ENCODE measurements at places on chromosomes 5 and 9.

GRCh38 chr5:85985167-85985566 is 632.6 kb upstream of the COX7C start:
- DNase-seq: no peak

- no peak for DNase-seq
Observed at GRCh38 chr9:34555500-34555899, 32.7 kb upstream of the ENHO start.

DNA sequence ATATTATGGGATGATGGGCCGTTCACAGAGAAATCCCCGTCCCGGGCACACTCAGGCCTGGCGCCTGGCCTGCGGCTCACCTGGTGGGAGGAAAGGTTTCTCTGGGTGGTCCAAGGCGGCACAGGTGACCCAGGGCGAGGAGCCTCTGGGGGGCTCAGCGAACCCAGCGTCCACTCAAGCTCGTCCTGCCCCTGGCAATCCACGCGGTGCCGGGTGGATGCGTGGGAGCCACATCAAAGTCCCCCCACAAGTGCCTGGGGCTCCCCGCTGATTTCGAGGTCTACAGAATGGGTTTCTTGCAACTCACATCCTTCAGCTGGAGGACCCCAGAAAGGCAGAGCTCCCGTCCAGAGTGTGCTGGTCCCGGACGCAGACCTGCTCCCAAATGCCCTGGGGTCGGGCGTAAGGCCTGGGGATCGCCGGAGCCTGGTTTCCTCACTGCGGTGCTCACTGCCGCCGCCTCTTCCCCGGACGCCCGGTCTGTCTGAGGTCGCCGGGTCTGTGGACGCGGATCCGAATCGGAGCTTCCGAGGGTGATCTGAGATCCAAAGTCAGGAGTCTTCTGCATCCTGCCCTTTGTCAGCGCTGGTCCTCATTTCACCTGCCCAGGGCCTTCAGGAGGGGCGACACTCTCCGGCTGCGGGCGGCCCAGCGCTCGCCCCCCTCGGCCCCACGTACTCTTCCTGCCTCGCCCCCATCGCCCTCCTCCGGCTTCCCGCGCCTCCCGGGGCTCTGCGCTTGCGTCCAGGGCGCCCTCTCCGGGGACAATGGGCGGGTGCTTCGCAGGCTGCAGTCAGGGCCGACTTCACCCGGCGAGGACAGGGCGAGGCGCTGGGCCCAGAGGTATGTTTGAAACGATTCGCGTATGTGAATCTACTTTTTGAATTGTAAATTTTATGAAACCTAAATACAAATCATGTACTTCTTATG is 20.0 kb upstream of the RUFY1 start:
- DNase-seq: peak; percentile 50

DNA sequence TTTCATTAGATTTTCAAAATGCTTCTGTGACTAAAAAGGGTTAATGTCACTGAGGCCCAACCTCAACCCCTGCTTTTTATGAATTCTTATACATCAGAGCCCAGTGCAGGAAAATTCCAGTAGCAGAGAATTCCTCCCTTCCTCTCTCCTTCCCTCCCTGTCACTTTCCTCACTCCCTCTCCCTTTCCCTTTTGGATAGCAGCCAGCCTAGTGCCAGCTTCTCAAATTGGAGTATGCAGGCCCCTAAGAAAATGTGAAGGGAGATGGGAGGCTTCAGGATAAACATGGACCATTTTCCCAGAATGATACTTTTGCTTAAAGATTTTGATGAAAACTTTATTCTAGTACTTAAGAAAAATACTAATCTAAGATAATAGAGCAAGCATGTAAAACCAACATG is 507.4 kb downstream of the KDM4C start:
- no peak for DNase-seq

DNA sequence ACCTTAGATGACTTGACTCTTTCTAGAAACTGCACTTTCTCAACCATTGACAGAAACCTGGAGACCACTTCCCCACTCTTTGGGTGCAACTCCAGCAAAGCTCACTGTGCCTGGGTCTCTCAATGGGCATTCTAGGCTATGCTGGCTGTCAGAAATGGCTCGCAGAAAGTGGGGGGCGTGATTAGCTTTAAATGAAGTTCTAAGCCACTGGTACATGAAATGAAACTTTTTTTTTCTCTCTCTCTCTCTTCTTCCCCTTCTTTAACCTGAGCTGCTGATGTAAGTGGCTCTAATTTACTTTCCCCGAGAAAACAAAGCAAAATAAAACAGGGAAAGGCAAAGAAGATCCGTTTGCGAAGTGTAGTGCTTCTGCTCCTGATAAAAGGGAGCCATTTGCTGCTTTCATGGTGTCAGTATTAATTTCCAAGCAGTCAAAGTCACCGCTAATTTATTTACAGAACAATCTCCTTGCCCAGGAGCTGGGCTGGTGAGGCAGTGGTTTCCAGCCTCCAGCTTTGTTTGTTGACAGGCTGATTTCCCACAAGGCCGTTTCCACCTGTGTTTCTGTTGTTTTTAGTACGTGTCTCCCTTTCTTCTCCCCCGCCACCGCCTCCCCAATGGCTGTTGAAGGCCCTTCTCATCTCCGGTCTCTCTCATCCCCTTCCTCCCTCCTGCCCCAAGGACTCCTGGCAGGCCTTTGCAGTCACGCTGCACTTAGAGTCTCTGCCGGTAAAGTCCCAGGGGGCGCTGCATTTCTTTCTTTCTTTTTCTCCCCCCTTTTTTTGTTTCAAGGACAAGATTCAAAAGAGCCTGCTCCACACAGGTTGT is 422.9 kb downstream of the EBF1 start:
- no peak for DNase-seq

DNA sequence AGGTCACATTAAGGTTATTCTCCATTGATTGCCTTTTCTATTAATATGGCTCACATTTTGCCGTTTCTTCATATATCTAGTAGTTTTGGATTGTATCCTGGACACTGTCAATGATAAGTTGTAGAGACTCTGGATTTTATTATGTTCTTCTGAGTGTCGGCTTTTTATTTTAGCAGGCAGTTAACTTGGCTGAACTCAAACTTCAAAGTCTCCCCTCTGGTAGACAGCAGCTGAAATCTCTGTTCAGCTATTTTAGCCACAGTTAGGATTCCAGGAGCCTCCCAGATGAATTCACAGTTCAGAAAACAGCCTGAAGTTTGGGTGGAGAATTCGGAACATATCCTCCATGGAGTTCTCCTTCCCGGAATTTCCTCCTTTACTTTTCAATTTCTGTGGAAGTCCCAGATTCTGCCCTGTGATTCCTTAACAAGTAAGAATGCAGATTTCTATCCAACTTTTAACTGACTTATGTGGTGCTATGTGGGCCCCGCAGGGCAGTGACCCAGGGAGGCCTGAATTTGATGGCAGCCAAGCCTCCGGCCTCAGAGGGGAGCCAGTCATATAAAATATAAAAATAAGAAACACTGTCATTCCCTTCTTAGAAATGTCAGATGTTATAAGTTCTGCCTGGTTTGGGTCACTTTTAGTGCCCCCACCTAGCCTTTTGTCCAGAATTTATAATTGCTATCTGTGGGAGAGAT is 39.3 kb upstream of the MVB12B start:
- no peak for DNase-seq

- no peak for DNase-seq
Observed at GRCh38 chr9:133642708-133643361, 6.7 kb downstream of the DBH start.

- peak; percentile 38 for DNase-seq
Observed at GRCh38 chr9:21994556-21995005, at the start of gene CDKN2B-AS1. CDKN2B-AS1 (plus strand) TSS chr9:21994791.

- DNase-seq: no peak
Observed at GRCh38 chr5:1285883-1286291, 9.0 kb downstream of the TERT start.

GRCh38 chr9:89563571-89564345 is 41.1 kb upstream of the GADD45G start:
- no peak for DNase-seq

DNA sequence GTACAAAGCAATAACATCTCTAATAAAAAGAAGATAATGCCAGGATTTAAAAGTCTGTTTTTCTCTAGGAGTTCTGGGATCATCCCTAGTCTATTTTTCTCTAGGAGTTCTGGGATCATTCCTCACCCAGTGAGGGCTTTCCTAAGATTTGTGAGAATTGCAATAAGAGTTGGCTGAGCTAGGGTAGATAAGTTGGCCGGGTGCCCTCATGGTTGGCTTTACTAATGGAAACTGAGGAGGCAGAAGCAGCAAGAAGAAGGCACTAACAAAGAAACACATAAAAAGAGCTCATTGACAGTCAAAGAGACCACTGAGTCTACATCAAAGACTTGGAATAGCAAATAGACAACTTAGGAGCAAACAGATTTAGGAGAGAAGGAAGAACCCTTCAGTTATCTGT is 4.2 kb downstream of the SLC1A3 start:
- no peak for DNase-seq

DNA sequence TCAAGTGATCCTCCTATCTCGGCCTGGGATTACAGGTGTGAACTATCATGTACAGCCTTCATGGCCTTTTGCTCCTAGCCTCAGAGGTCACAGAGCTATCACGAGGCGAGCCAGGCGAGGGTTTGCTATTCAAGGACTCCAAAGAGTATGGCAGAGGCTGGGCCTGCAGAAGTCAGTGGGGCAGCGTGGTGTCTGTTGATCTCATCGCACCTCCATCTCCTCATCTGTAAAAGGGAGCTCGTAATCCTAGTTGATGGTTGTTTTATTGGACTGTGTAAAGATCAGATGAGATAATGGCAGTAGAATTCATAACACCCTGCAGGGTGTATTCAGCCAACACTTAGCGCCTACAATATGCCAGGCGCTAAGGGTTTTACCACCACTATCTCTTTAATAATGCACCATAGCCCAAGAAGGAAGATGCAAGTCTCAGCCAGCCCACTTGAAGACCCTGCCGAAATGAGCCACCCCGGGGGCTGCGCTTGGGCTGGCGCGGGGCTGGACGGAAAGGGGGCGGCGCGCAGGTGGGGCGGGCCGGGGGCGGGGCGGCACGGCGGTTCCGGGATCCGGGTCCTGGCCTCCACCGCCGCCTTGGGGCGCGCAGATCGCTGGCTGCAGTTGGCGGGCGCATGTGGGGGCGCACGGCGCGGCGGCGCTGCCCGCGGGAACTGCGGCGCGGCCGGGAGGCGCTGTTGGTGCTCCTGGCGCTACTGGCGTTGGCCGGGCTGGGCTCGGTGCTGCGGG is at the start of gene GALNT12:
TSS of gene GALNT12 (plus strand) at position 601 of the 744 bp plus-strand sequence. CDS start at position 630, 29 bp downstream.
- peak; percentile 53 for DNase-seq

DNA sequence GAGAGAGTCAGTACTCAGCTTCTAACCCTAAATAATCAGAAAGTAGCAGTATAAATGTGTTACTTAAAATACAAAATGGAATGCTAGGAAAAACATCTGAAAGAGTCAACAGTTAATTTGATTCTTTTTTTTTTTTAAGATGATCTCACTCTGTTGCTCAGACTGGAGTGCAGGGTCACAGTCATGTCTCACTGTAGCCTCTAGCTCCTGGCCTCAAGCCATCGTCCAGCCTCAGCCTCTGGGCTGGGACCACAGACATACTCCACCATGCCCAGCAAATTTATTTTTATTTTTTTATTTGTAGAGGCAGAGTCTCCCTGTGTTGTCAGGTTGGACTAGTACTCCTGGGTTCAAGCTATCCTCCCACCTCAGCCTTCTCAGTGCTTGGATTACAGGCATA is 424.9 kb downstream of the IRX2 start:
- DNase-seq: no peak

GRCh38 chr5:91225848-91226686 is 157.1 kb downstream of the ARRDC3 start:
- peak; percentile 49 for DNase-seq

- no peak for DNase-seq
Observed at GRCh38 chr5:82808960-82809359, 268.2 kb downstream of the TMEM167A start.

DNA sequence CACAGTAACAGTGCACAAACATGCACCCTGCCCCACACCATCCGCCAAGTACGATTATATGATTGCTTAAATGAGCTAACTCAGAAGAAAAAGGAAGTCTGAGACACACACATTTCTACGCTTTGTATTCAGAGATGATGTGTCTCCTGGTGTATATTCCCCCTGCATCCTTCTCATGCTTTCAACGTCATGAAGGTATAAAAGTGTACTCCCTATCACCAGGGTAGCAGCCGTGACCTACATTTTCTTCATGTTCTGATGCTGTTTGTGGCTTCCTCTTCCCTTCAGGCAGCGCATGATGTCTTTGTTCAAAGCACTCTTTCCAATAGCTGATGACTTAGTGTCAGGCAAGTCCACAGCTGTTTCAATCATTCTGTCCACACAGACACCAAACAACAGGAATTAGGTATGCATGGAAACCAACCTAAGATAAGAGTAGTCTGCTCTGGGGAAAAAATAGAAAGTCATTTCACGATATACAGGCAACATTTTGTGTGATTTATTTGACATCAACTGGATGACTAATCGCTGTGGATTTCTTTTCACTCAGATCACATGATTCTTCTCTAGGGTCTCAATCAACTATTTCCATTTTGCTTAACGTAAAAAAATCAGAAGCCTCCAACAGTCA is 269.4 kb upstream of the PTGER4 start:
- DNase-seq: peak; percentile 78

DNA sequence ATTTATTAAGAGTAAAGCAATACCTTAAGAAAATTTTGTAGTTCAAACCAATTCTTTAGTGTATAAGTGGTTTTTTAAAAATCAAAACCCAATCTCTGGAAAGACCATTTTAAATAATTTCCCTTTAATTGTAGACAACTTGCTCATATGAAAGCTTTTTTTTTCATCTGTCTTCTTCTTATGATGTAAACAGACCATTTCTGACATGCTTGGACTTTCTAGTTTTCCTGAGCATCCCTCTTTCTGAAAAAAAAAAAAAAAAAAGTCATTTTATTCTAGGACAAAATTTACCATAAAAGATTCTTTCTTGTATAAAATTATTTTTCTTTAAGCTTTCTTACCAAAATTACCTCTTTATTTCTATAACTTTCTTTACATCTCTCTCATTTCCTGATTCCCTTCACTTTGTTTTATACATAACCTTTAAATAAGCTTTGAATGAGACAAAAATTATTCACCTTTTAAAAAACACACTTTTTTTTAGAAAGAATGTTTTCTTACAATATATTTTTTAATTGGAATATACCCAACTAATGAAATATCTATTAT is 67.5 kb downstream of the COL15A1 start:
- DNase-seq: no peak

DNA sequence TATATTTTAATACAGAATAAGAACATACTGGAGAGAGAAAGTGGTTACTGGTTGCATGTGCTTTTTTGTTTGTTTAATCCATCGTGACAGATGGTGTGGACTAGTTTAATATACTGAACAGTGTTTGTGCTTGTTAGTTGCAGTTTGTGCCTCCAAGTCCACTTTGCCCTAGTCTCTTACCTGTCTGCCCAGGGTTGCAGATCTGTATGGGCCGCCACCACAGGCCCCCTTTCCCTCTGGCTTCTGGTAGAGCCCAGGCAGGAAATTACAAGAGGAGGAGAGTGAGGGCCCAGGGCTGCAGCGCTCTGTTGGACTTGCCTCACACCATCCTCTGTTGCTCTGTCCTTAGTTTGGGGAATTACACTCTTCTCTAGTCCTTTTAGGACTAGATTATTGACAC is 166.4 kb downstream of the KDM4C start:
- DNase-seq: no peak

All from stimulated activated naive CD4-positive, alpha-beta T cell (primary cell).